Foreskin melanocyte (primary cell): ENCODE measurements at places on chromosomes 6 and 20.

DNA sequence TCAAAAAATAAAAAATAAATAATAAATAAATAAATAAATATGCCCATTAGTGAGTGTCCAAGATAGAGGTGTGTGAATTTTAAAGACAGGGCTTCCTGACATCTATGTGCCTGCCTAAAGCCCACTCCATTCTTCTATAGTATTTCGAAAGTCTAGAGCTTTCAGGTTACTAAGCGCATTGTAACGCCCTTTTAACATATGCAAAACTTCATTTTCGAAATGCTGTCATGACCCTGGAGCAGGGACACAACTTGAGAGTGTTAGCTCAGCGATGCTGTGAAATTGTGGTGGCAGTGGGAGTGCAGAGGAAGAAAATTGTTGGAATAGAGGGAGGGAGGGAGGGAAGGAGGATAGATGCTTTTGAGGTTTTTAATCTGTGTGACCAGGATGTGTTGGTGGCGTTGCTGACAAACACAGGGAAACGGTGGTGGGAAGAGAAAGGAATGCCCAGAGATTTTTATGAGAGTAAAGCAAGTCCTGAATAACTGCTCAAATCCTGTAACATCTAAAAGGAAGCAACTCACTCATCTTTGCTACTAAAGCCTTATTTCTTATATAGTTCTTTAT is 169.3 kb downstream of the ARID1B start:
- DNase-seq: no peak

DNA sequence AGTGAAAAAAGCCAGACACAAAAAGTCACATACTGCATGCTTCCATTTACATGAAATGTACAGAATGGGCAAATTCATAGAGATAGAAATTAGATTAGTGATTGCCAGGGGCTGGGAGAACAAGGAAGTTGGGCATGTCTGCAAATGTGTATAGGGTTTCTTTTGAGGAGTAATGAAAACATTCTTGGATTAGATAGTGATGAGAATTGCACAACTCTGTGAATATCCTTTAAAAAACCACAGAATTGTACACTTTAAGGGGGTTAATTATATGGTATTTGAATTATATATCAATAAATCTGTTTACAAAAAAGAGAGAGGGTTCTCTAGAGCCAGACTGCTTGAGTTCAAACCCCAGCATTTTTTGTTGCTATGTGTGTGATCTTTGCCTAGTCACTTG is 188.1 kb downstream of the CDC5L start:
- no peak for DNase-seq

- DNase-seq: no peak
Measured at GRCh38 chr6:156931283-156931682, 154.1 kb downstream of the ARID1B start.

DNA sequence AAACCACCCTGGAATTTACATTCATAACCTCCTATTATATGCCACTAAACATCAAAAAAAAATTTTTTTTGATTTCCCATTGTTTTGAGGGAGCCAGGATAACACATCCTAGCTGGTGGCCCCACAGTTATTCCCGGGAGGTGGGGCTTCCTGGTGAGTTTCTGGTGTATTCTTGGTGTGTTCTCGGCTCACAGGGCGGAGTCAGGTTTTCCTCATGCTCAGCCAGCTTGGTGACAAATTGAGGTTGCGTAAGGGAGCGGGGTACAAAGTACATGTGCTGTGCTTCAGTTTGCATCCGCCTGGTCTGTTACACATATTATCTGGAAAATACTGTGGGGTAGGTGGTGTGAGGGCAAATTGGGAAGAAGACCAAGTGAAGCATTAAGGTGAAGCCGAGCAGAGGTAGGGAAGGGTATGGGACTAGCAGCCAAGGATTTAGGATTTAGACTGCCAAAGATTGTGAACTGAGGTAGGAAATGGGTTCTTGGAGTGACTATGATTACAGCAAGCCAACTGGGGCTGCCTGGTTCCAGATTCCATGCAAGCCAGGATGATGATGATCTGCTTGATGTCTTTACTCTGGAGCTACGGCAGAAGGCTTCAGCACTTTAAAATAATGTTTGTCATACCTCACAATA is 46.2 kb upstream of the EEF1A1 start:
- DNase-seq: no peak

DNA sequence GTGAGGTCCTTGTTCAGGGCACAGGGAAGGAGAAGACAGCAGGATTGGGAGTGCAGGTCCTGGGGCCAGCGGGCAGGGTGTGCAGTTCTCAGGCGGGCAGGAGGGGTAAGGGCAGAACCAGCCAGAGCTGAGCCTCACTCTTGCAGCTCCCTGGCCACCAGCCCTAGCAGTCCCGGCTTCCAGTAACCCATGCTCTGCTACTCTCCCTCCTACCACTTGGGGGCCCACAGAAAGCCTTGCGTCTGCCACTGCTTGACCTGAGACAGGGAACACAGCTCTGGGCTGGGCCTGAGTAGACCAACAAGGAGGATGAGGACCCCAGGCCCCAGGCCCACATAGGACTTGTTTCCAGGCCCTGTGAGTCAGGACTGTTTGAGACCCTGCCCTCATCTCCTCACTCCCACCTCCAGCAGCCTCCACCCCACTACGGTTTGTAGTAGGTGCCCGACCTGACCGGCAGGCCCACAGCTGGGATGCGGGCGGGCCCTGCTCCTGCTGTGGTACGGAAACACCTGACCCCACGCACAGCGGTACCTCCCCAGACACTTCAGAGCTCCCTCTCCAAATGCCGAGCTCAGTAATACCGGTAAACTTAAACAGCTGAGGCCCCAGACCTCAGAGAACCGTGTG is 39.2 kb downstream of the KCNK5 start:
- no peak for DNase-seq
